Esophagus squamous epithelium (tissue), 5 donors: ENCODE measurements at places on chromosomes 11 and 22.

DNA sequence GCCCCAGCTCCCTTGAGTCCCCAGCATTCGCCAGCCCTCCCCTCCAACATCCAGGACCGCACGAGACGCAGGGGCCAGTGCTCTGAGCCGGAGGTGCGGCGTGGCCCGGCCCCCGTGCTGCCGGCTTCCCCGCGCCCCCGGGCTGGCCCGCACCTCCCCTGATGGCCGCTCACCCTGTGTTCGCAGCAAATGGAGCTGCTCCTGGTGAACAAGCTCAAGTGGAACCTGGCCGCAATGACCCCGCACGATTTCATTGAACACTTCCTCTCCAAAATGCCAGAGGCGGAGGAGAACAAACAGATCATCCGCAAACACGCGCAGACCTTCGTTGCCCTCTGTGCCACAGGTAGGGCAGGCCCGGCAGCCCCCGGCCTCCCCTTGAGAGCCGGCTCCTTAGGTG, 2.7 kb downstream of the CCND1 start:
- no peak for DNase-seq

- no peak for DNase-seq
Observed at GRCh38 chr11:57357856-57358255, 19.7 kb downstream of the P2RX3 start.

GRCh38 chr22:22394591-22394990, 114.0 kb downstream of the ZNF280B start:
- no peak for DNase-seq

DNA sequence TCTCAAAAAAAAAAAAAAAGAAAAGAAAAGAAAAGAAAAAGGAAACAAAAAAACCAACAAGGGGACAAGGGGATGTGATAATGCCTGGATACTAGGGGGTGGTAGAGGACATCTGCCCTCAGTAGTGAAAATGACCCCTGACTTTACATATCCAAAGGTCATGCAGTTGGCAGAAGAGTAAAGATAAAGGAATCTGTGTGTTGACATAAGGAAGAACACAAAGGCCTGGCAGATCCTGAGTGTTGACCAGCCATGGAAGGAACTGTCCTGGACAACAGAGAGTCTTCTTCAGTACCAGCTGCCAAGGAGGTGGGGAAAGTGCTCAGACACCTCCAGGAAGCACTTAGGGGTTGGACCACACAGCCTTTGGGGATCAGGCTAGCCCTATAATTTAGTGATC, 12.6 kb downstream of the SLC43A1 start:
- no peak for DNase-seq

DNA sequence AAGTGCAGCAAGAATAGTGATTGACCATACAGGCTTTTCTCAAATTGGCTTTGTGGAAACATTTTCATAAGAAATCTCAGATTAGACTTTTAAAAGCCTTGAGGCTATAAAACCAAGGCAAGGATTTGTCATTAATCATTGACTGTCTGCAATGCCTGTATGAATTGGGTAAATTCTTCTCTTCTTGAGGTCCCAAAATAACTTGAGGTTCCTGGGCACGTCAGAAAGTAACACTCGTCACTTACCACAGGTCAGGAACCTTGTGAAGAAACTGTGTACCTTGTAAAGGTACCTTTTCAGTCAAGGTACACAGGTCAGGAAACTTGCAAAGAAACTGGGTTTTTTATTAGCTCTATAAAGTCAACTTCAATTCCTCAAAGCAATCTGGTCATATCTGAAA, 43.3 kb upstream of the SORL1 start:
- DNase-seq, result no peak

GRCh38 chr11:75867778-75868374, 52.9 kb downstream of the UVRAG start:
- no peak for DNase-seq

- DNase-seq, result no peak
Observed at GRCh38 chr11:17221968-17222367, 14.2 kb upstream of the PIK3C2A start.

DNA sequence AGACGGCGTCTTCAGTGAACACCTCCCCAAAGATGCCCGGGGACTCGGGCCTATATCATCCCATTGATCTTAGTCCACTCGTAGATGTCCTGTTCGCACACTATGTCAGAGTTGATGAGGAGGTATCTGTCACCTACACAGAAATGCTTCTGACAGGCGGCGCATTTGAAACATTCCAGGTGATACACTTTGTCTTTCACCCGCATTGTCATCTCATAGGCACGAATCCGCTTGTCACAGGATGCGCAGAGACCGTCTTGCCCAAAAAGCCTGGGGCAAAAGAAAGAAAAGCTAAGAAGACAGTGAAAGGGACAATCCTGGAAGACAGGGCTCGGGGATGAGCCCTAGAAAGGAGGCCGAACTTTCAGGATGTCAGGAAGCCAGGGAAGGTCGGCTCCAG, 32.6 kb downstream of the LMO2 start:
- no peak for DNase-seq

GRCh38 chr11:44488165-44488965, 77.1 kb upstream of the CD82 start:
- DNase-seq, result no peak

- DNase-seq, result no peak
Observed at GRCh38 chr11:126115127-126115495, 52.4 kb upstream of the CDON start.

DNA sequence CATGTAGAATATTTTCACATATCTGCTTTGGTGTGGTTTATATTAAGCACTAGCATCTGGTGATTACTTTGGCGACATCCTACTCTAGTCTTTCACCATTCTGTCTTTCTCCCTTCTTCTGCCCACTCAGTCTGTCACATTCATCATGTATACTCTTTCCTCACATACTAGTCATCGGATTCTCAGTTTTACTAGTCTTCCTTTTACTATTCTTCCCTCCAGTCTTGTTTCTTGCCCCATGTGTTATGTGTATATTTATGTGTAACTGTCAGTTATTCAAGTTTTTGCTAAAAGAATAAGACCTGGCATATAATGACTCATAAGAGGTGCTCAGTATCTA, 4.6 kb upstream of the DIXDC1 start:
- no peak for DNase-seq

DNA sequence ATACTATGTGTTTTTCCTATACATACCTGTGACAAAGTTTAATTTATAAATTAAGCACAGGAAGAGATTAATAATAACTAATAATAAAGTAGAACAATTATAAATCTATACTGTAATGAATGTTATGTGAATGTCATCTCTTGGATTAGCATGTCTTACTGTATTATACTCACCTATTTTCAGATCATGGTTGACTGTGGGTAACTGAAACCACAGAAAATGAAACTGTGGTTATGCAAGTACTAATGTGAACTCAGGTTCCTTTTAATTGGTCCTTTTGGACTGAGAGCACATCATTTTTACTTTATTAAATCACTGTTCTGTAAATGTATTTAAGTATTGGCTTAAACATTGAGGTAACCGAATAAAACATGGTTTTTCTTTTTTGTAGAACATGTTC, 108.8 kb downstream of the PPP6R3 start:
- no peak for DNase-seq

GRCh38 chr11:123973816-123974215, 3.8 kb downstream of the OR10S1 start:
- DNase-seq, result no peak

- DNase-seq, result no peak
Observed at GRCh38 chr11:73854680-73855079, 22.0 kb downstream of the COA4 start.

- DNase-seq, result no peak
Observed at GRCh38 chr11:128550261-128550821, 37.0 kb downstream of the ETS1 start.

DNA sequence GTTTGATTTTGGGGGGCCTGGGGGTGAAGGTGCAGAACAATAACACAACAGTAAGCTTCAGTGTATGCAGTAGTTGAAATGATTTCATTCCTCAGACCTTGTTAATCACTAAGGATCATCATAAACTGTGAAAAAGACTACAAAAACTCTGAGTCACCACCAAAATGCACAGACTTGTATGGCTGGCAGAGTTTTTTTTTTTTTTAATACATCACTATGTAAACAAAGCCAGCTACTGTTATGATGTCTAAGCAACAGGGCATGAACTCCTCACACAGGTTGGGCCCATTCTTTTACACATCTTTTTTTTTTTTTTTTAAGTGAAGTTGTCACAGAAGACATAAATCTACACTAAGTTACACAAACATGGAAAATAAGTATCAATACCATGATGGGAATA, 311.9 kb downstream of the GUCY1A2 start:
- DNase-seq, result no peak

GRCh38 chr11:121122328-121122727, 21.3 kb downstream of the TECTA start:
- no peak for DNase-seq

- no peak for DNase-seq
Observed at GRCh38 chr11:92826136-92826535, 143.3 kb upstream of the MTNR1B start.

- no peak for DNase-seq
Observed at GRCh38 chr11:128488471-128488870, 98.9 kb downstream of the ETS1 start.

DNA sequence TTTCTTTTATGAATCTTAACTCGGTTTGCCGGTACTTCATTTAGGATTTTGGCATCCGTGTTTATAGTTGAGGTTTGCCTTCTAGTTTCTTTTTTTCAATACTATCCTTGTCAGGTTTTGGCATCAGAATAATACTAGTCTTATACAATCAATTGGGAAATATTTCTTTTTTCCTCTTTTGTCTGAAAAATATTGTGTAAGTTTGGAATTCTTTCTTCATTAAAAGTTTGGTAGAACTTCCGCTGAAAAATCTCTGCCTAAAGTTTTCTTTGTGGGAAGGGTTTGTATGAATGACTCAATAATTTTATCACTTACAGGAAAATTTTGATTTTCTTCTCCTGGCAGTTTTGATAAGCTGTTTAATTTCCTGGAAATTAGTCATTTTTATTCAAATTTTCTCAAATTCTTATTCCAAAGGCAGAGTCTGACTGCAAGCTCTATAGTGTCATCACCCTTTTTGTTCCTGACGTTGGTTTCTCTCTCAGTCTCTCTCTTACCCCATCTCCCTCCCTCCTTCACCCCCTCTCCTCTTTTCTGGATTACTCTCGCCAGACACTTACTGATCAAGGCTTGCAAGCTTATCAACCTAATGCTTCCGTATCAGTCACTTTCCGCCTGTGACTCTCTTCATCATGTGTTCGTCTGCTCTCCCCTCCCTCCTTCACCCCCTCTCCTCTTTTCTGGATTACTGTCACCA, 555.7 kb downstream of the TBC1D22A start:
- DNase-seq, result no peak

DNA sequence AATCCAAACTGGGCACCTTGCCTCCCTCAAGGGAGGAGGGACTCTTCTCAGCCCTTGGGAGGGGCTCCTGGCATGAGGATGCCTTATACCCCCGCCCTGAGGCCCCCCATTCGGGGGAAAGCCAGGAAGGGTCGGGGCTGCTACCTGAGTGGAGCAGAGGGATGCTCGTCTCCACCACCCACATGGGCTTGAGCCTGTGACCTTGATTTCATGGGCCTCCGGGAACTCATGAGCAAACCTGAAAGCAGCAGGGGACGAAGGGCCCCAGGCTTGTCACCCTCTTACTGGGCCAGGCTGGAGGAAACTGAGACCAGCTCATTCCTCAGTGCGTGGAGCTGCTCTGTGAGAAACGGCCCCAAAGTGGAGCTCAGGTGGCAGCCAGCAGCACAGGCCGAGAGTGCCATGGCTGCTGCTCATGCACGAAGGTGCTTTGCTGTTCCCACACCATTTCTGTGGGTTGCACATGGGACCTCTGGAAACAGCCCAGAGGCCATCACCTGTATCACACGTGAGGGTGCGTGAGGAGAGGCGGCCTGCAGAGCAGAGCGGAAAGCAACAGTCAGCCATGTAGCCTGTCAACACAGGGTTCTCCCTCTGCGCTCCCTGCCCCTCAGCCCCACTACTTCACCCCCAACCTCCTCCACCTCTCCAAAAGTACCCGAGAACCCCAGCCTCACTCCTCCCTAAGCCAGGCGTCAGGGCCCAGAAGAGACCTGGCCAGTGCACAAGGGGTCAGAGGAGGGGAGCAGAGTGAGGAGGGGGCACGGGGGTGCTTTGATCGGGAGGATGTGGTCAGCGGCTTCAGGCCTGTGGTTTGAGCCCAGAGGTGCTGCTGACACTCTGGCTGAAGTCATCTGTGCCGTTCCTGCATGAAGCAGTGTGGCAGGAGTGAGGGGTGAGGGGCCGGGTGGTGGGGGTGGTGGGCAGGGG, 14.1 kb upstream of the IL2RB start:
- no peak for DNase-seq

- DNase-seq, result no peak
Observed at GRCh38 chr11:122653916-122654585, 1.5 kb upstream of the UBASH3B start.

DNA sequence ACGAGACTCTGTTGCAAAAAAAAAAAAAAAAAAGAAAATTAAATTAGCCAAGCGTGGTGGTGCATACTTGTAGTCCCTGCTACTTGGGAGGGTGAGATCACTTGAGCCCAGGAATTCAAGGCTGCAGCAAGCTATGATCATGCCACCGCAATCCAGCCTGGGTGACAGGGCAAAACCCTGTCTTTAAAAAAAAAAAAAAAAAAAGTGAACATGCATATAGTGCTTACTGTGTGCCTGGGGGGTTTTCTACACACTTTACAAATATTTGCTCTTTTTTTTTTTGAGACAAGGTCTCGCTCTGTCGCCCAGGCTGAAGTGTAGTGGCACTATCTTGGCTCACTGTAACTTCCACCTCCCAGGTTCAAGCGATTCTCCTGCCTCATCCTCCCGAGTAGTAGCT, 12.9 kb downstream of the TPST2 start:
- no peak for DNase-seq

- DNase-seq, result no peak
Observed at GRCh38 chr11:117303646-117304315, 12.3 kb downstream of the BACE1 start.

DNA sequence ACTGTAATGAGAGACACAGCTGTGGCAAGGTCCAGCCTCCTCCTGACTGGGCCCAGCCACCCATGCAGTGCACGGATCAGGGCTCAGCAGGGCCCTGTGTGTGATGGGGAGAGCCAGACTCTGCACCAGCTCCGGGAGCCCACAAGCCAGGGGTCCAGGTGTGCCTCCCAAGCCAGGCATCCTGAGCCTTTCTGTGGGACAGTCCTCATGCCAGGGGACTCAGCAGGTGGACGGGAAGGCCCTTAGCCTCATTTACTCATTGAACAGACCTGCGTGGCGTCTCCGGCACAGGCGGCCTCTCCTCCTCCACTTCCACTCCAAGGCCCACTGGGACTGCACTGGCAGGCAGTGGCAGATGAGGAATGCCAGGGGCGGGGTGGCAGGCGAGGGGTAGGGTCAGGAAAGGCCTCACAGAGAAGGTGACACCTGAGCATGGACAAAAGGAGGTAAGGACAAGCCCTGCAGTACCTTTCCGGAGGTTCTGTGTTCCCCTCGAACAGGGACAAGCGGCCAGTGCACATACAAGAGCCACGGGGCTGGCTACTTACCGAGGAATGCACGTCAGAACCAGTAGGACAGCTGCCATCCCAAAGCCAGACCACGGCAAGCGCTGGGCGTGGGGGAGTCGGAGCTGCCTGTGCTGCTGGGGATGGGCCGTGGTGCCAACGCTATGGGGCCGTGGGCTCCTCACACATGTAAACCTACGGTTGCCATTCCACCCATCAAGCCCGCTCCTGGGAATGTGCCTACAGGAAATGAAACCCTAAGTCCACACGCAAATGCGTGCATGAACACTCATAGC, 52.7 kb downstream of the IGF2 start:
- no peak for DNase-seq
